ENCODE measurements at places on chromosomes 2 and 18. TPM values are rescaled to one million over a fixed set of nuclear protein-coding genes. Genes with fewer than 3 reads are reported as not detected.

Gene BMP10
- polyA plus RNA-seq: not detected

Gene SERPINB12
- not detected for polyA plus RNA-seq

Gene PDCD1
- not detected for polyA plus RNA-seq

Gene NETO1
- 1.1 TPM for polyA plus RNA-seq

Gene SLC25A12
- 31.6 TPM for polyA plus RNA-seq

Gene BOK
- 30.2 TPM for polyA plus RNA-seq

Gene STAMBP
- 57.6 TPM for polyA plus RNA-seq

Gene NTSR2
- not detected for polyA plus RNA-seq

Gene SLC16A14
- polyA plus RNA-seq: 9.3 TPM

Gene EML6
- polyA plus RNA-seq: 11.5 TPM

Gene SKOR2
- polyA plus RNA-seq: not detected

Gene SERPINB4
- polyA plus RNA-seq: not detected

Gene MEP1B
- not detected for polyA plus RNA-seq

Gene CEP192
- 46.4 TPM for polyA plus RNA-seq

Gene POTEI
- polyA plus RNA-seq: 0.19 TPM

Gene NCL
- polyA plus RNA-seq: 1,161 TPM

Gene CREG2
- polyA plus RNA-seq: 0.46 TPM

Gene GPR45
- not detected for polyA plus RNA-seq

Gene GPR17
- 1.4 TPM for polyA plus RNA-seq

Gene ARHGAP25
- 8.3 TPM for polyA plus RNA-seq

Gene DSEL
- polyA plus RNA-seq: 23.3 TPM

Gene NEU4
- 0.56 TPM for polyA plus RNA-seq

Gene GCG
- not detected for polyA plus RNA-seq

Gene ASAP2
- polyA plus RNA-seq: 55.9 TPM

Gene SESTD1
- polyA plus RNA-seq: 74.9 TPM

Gene SLC8A1
- 67.0 TPM for polyA plus RNA-seq

Gene COL6A3
- polyA plus RNA-seq: 226 TPM

Gene ZBTB7C
- 17.0 TPM for polyA plus RNA-seq

Gene PCARE
- polyA plus RNA-seq: 0.19 TPM

Gene AMER3
- polyA plus RNA-seq: 0.03 TPM

Gene REG1B
- polyA plus RNA-seq: not detected

Gene ABCB11
- not detected for polyA plus RNA-seq

Gene FER1L5
- 1.1 TPM for polyA plus RNA-seq

Gene OTX1
- polyA plus RNA-seq: not detected
